Inflammatory macrophage treated with lipopolysaccharide for 4 hours (primary cell): ENCODE measurements at places on chromosomes 11 and 22.

GRCh38 chr22:39132871-39133524 is 19.5 kb downstream of the CBX7 start:
- DNase-seq = no peak

GRCh38 chr22:49427941-49428340 is 399.7 kb downstream of the BRD1 start:
- no peak for DNase-seq

- no peak for DNase-seq
Observed at GRCh38 chr11:26571861-26572654, at the start of gene MUC15. Gene MUC15 (minus strand): TSS chr11:26572263. CDS start chr11:26567094, 5,169 bp downstream.

DNA sequence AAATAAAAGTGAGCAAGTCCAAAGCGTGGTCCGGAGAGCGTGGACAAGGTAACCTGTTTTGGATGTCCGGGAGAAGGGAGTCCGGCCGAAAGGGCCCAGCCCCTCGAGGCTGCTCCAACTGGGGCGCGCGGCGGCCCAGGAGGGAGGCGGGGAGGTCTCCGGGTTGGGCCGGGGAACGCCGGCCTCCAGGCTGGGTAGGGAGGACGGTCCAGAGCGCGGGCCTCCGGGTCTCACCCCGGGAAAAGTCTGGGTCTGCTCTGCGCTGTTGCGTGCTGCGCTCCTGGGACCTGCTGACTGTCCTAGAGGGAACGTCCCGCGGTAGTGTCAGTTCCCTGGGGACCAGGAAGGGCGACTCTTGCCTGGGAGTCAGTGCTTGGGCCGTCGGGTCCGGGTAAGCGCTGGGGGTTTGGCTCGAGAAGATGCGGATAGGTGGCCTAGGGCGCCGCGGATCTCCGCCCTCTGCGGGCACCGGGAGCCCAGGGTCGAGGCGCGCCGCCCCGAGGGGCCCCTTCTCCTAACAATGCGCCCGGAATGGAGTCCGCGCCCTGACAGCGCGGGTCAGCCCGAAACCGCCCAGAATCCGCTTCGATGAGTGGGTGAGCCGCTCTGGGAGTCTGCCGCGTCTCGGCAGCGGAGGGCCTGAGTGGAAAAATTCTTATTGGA is 988 bp upstream of the FLI1 start:
- peak; percentile 58 for DNase-seq

- DNase-seq = peak; percentile 51
Observed at GRCh38 chr22:39283322-39284141, 35.9 kb downstream of the RPL3 start.

GRCh38 chr22:33073989-33074418 is 15.8 kb upstream of the SYN3 start:
- DNase-seq = no peak

DNA sequence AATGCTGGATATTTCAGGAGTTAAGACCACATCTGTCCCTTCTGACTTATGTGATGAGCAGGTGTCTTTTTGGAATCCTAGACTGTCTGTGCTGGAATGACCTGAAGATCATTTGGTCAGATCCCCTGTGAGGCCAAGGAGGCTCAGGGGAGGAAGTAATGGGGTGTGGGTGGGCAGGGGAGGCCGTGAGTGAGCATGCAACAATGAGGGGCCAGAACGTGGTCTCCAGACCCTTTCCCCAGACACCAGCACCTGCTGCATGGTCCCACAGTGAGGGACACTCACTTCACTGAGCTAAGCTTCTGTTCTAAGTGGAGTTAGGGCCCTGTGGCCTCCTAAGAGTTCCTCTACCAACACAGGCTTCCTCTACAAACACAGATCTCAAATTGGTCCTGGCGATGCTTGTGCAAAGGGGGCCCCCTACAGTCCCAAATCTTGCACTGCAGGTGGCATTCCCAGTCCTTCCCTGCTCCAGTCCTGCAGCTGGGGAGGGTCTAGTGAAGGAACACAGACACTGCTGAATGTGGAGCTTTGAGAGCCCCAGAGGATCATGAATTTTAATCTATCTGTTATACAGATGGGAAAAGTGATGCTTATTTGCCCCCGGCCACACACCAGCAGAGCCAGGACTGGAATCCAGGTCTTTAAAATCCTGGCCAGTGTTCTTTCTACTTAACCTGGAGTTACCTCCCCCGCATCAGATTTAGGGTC is 7.4 kb downstream of the USP2 start:
- peak; percentile 66 for DNase-seq

DNA sequence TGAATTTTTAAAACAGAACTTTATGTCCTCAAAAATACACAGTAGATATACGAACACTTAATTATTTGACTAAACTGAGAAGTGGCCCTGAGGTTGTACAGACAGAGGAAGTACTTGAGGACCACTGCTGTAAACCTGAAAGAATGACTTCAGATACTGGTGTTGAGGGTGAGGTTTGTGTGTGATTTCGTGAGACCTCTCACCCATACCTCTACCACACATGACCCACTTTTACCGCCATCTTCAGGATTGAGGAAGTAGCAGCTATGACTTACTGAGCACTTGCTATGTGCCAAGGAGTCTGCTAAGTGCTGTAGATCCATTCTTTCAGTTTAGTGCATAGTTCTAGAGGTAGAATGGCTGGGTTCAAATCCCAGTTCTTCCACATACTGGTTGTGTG is 21.9 kb downstream of the MMP13 start:
- DNase-seq = no peak

DNA sequence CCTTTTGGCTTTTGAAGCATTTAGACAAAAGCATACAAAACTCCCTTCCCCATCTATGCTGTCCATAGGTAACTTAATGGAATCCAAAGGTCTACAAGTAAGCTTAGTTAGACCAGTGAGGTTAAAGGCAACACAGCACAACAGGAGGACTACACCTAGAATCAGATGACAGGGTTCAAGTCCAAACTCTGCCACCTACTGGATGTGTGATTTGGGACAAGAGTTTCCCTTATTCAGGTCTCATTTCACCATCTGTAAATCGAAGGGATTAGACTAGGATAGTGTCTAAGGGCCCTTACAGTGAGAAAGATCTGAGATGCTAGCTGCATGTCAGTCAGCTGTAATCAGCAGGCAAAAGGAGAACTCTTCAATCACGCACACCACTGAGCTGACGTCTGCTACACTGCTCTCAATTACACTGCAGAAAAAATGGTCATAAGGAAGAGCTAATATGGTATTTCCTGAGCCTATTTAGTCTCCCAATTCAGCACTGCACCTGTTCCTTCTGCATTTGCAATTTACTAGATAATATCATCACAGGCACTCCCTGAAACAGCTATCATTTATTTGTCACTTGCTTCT is 82.2 kb downstream of the SERGEF start:
- no peak for DNase-seq

DNA sequence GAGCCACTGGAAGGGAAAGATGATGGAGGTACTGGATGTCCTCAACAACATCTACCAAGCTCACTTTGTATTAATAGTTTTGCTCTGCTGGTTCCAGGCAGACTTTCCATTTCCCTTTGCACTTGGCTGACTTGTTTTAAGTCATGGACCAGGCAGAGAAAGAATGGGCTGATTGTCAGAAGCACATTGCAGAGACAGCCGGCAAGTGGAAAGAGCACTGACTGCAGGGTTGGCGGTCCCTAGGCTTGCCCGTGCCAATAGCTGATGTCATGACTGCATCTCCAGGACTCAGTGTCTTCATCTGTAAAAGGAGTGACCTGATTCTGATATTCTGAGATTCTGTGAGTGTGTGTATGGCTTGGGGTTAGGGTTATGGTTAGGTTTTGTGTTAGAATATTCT is 20.9 kb upstream of the NNMT start:
- no peak for DNase-seq

GRCh38 chr11:122668562-122669090 is 13.1 kb downstream of the UBASH3B start:
- DNase-seq = no peak

GRCh38 chr22:42624551-42625106 is 9.9 kb upstream of the POLDIP3 start:
- DNase-seq = no peak

GRCh38 chr11:75349521-75350116 is 1.8 kb downstream of the ARRB1 start:
- DNase-seq = peak; percentile 85

- no peak for DNase-seq
Observed at GRCh38 chr11:27719546-27719925, 19.3 kb upstream of the BDNF start.

- no peak for DNase-seq
Observed at GRCh38 chr11:108734283-108734682, 69.4 kb downstream of the DDX10 start.

- no peak for DNase-seq
Observed at GRCh38 chr11:20310596-20311394, 52.7 kb upstream of the HTATIP2 start.

DNA sequence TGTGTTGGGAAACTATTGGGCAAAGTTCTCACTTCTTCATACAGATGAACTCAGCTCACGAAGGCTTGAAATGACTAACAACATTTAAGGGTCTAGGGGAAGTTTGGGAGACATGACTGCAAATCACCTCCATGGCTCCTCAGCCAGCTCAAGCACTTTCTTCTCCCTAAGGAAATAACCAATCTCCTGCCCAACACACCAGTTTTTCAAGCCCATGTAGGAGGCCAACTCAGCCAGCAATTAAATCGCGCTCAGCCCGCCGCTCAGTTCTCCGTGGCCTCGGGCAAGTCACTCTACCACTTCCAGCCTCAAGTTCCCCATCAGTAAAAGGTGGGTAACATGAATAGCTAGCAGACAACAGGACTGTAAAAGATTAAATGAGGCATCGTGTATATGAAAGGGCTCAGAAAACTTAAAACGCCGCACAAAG is 796 bp downstream of the POLDIP3 start:
- peak; percentile 89 for DNase-seq

DNA sequence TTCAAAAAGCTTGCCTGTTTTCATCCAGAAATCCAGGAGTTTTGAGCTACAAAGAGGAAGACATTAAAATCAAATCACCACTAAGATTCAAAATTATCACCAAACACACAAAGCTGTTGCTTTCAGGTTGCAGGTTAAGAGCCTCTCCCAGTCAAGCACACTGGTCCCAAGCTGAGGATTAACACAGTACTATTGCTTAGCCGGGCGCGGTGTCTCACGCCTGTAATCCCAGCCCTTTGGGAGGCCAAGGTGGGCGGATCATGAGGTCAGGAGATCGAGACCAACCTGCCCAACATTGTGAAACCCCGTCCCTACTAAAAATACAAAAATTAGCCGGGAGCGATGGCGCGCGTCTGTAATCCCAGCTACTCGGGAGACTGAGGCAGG is 1165.1 kb downstream of the LRRC4C start:
- no peak for DNase-seq

DNA sequence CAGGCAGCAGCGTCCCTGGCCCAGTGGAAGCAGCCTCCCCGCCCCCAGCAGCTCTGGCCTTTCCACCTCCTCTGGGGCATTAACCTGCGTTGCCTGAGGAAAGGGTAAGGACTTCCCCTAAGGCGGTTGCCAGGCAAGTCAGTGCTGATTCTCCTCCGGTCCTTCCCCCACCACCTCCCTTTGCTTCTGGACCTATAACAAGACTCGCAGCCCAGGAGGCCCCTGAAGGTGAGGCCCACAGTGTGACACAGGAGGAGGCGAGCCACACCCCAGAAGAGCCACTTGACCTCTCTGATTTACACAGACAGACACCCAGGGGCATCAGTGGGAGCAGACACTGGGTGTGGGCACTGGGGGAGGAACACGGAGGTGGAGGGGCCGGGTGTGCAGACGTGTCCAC is 35.4 kb downstream of the ASCL2 start:
- no peak for DNase-seq

DNA sequence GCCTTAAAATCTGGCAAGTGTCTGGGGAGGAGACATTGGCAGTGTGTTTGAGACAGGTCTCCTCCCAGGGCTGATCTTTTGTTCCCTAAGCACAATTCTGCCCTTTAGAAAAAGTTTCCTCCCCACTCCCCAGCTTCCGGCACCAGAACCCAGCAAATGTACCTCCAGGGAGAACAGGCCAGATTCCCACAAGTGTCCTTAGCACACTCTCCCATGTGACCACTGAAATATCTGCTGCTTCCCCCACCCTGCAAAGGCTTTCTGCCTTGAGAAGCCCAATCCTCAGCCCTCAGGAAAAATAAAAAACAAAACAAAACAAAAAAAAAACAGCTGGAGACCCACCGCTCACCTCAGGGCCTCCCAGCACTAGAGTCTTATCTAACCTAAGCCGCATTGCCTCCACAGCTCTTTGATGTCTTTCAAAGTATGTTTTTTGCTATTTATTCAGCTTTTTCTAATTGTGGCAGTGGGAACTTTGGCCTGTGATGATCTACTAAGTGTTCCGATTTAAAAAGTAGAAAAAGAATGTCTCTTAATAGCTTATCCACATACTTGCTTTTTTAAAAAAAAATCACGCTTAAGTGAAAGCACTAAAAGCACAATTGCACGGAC is 29.0 kb upstream of the FBLN1 start:
- DNase-seq = no peak

- DNase-seq = peak; percentile 81
Observed at GRCh38 chr11:95279921-95280868, 49.2 kb upstream of the SESN3 start.

GRCh38 chr11:21489416-21490115 is 703.3 kb upstream of the ANO5 start:
- peak; percentile 47 for DNase-seq

DNA sequence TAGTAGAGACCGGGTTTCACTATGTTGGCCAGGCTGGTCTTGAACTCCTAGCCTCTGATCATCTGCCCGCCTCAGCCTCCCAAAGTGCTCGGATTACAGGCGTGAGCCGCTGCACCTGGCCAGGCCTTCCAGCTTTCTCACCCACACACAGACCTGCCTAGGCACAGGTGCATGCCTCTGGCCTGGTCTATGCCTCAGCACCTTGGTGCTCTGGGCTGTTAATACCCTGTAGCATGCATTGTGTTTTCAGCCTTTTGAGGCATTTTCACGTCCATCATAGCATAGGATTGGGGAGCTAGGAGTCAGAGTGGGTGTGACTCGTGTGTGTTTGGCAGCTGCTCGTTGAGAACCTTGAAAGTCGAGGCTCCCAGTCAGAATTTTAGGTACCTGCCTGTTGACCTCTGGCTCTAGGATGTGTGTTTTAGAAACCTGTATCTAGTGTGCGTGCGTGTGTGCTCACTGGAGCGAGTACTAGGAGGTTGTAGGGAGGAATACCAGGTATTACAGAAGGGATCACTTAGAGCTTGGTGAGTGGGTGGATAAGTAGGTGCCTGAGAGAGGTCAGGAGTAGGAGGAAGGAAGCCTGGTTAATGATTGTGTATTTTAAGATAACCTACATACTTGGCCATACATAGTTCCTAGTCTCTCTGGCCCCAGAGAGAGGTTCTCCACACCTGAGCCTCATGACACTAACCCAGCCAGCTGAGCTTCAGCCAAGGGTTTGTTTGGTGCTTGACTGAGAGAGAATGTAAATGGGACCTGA is 20.0 kb downstream of the CRKL start:
- no peak for DNase-seq

DNA sequence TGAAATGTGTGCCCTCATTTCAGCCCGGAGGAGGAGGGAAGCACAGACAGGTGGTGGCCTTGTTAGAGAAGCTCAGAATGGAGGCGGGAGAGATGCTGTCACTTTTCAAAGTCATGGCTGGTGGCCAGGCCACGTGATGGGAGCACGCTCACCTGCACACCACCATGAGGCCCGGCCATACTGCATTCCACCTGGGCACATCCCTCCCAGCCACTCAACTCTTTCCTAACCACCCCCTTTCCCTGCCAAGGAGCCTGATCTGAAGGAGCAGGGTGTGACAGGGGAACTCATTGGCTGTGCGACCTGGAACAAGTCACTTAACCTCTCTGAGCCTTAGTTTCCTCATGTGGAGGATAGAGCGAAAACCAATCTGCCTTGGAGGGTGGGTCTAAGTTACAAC is 364.5 kb downstream of the CTTN start:
- DNase-seq = no peak

- no peak for DNase-seq
Observed at GRCh38 chr11:116498161-116498560, 274.6 kb downstream of the BUD13 start.

GRCh38 chr11:70709596-70709995 is 311.3 kb downstream of the CTTN start:
- DNase-seq = no peak
